ENCODE measurements at places on chromosomes 1 and 21.

- no peak for DNase-seq
These were observed 145.7 kb upstream of the PRMT6 start for GRCh38 chr1:106910798-106911197.

GRCh38 chr1:234111458-234112142 lies 207.1 kb downstream of the SLC35F3 start:
- no peak for DNase-seq

GRCh38 chr21:40436261-40436660 lies 410.7 kb downstream of the DSCAM start:
- no peak for DNase-seq

GRCh38 chr1:23101887-23102286 lies 66.8 kb downstream of the LUZP1 start:
- DNase-seq: no peak
